Kidney (tissue), 22 donors: ENCODE measurements at places on chromosomes 4 and X. TPM values are rescaled to one million over a fixed set of nuclear protein-coding genes. Genes with fewer than 3 reads are reported as not detected.

Gene CSN1S1
- polyA plus RNA-seq: not detected

Gene KCNE5
- polyA plus RNA-seq: not detected

Gene AP1S2
- 13.7 TPM for polyA plus RNA-seq

Gene NUP62CL
- polyA plus RNA-seq: 9.8 TPM

Gene RTL3
- not detected for polyA plus RNA-seq
